ENCODE measurements at places on chromosomes 2 and 18. TPM values are rescaled to one million over a fixed set of nuclear protein-coding genes. Genes with fewer than 3 reads are reported as not detected.

Gene ATOH8
- total RNA-seq, result 3.8 TPM

Gene CDKL4
- total RNA-seq, result not detected

Gene MYO7B
- total RNA-seq, result 1.3 TPM

Gene UBXN2A
- 9.9 TPM for total RNA-seq

Gene ASB1
- 49.9 TPM for total RNA-seq

Gene VWC2L
- total RNA-seq, result not detected

Gene ALPI
- total RNA-seq, result not detected

Gene KCNS3
- total RNA-seq, result 8.8 TPM

Gene CAPN14
- total RNA-seq, result 0.24 TPM

Gene CYB5A
- 37.6 TPM for total RNA-seq

Gene PFN4
- total RNA-seq, result not detected

Gene DSG4
- not detected for total RNA-seq

Gene TMEM163
- 1.0 TPM for total RNA-seq

Gene CREG2
- 7.1 TPM for total RNA-seq

Gene MEP1B
- not detected for total RNA-seq

Gene EPHA4
- total RNA-seq, result 3.8 TPM

Gene CLEC4F
- not detected for total RNA-seq

Gene PTH2R
- not detected for total RNA-seq

Measured in HT1080 (cell line).